ENCODE measurements at places on chromosomes 7 and 10.

GRCh38 chr7:50661345-50662040, 96.3 kb upstream of the DDC start:
- DNase-seq, result no peak

DNA sequence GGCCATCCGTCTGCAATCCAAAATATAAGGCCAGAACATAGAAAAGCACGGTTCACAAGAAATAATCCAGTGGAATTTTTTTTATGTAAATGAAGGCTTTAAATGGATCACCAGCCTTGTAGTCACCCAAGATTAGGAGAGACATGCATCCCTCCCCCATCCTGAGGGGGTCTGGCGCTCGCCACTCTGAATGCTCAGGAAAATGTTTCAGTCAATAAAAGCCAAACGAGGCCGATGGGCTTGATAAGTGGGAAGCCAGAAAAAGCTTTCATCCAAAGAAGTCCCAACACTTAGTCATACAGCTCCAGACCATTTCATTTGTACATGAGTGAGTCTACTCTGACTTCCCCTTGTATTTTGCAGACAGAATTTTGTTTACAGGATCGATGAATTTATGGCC, 631.8 kb downstream of the GRID1 start:
- DNase-seq, result no peak

DNA sequence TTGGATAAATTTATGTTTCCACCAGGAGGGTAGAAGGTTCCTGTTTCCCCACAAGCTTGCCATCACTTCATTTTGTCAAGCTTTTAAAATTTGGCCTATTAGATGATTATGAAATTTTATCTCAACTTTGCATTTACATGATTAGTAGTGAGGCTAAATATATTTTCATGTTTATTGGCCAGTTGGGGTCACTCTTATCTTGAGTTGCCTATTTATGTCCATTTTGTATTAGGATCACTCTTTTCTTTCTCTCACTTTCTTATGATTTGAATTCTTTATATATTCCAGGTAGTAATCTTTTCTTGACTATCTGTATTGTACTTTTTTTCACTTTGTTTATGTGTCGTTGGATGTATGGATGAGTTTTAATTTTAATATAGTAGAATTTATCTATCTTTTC, 218.6 kb upstream of the SLC26A5 start:
- DNase-seq, result no peak

DNA sequence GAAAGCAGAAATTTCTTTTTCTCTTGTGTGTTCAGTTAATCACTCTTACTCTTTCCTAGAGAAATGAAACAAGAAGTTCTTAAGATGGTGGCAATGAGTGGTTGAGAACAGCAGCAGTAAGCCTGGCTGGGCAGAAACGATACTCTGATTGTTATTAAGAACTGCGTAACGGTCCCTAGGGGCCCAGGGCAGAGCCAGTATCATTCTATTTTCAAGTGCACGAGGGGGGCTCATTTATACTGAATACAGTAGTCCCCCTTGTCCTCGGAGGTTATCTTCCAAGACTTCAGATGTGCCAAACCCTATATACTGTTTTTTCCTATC, 64.9 kb downstream of the EEPD1 start:
- no peak for DNase-seq

DNA sequence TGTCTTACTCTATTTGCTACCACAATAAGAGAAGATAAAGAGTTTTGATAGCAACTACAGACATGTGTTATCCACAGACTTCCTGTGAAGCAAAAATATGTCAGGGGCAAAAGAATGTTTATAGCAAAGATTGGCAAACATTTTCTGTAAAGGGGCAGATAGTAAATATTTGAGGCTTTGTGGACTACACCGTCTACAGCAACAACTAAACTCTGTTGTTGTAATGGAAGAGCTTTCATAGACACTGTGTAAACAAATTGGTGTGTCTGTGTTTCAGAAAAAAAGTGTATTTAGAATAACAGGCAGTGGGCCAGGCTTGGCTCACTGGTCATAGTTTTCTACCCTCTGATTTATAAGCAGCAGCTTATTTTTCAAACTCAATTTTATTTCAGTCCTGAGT, 521.4 kb downstream of the ANKRD7 start:
- no peak for DNase-seq

DNA sequence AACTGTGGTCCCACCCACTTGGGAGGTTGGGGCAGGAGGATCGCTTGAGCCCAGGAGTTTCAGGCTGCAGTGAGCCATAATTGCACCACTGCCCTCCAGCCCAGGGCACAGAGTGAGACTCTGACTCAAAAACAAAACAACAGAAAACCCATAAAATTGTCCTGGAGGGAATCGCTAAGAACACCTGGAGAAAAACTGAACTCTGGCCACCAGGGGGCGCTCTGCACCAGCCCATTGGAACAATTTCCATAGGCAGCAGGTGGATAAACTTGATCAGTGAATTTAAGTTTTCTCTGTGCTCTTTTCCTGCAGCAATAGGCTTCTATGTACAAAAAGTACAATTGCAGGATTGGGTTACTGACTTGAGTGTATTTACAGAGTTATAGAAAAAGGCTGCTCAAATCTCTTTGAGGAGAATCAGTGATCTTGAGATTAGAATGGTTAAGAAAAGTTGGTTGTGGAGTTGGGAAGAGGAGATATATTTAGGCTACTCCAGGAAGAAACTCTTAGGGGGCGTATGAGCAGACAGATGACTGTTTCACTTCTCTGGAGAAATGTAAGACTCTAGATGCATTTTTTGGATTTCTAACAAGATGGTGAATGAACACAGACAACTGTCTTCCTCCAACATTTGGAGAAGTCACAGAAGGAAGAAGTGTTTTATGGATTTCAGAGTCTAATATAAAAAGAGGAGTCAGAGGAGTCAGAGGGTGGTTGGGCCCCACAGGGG, 274.9 kb upstream of the GALNT17 start:
- peak; percentile 50 for DNase-seq

- DNase-seq, result no peak
These were observed 55.1 kb downstream of the ABI1 start for GRCh38 chr10:26805567-26806245.

- DNase-seq, result no peak
These were observed 5.4 kb downstream of the CPVL start for GRCh38 chr7:29140873-29141468.
